ENCODE measurements at places on chromosomes 5 and 9. TPM values are rescaled to one million over a fixed set of nuclear protein-coding genes. Genes with fewer than 3 reads are reported as not detected.

Gene GRIA1
- total RNA-seq: not detected

Gene LRRC19
- total RNA-seq: not detected

Gene FGF1
- 1.0 TPM for total RNA-seq

Gene AK3
- total RNA-seq: 59.0 TPM

Gene KDM3B
- total RNA-seq: 77.2 TPM

Gene SURF1
- total RNA-seq: 44.7 TPM

Gene FPGS
- 111 TPM for total RNA-seq

Measured in ovary (tissue), 10 donors.